Femur (tissue), 1 donor: ENCODE measurements at places on chromosomes 7 and 10.

DNA sequence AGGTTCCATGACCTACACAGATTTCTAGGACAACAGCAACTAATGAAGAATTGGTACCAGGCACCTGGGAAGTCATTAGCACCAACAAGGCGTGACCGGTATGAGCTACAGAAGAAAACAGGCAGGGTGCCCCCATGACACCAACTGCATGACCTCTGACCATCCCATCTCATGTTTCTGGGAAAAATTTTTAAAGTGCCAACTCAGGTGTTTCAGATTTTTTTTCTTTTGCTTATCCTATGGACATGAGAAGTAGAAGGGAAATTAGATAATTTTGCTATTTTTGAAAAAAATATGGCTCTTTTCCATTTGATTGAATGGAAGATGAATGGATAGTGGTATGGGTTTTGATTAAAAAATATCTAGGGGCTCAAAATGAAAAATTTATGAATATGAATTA, 154.8 kb downstream of the NRCAM start:
- DNase-seq: no peak

DNA sequence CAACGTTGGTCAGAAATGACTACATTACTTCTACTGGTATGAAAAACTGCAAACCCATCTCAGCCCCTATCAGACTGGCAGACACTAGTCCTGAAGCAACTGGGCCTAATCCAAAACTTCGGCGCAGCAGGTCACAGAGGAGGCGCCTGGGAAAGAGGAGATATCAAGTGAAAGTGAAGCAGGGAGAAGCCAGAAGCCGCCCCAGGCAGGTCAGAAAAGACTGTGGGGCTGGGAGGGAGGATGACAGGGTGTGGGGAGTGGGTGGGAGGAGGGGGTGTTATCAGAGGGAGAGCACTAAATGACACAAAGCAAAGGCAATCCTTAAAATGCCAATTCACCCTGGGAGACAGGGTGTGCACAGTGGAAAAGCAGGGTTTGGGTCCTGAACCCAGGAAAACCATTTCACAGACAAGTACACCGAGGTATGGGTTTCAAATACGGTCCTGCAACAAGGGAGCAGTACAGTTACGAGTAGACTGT, 731 bp downstream of the CHCHD3 start:
- DNase-seq: peak; percentile 27

DNA sequence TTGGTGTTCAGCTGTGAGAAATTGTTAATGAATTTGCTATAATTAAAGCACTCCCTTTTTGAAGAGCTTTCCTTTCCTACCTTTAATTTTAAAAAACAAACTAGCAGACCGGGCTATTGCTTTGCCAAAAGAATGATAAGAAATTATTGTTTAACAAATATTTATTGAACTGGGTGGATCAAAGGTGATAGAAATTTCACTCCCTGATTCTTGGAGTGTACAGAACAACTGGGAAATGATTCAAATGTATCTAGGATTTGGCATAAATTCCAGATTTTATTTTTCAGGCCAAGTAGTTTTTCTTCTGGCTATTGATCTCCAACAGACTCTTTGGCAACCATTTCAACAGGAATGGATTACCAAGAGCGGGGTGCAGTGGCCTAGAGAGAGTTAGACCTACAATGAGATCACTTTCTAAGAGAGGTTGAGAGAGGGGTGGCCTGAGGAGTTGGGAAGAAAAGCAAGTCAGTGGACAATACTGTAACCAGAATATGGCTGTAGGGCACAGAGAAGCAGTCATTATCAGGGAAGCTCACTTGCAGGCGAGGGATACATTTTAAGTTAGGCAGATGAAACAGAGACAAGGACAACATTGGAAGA, 71.9 kb downstream of the PLXDC2 start:
- DNase-seq: no peak

DNA sequence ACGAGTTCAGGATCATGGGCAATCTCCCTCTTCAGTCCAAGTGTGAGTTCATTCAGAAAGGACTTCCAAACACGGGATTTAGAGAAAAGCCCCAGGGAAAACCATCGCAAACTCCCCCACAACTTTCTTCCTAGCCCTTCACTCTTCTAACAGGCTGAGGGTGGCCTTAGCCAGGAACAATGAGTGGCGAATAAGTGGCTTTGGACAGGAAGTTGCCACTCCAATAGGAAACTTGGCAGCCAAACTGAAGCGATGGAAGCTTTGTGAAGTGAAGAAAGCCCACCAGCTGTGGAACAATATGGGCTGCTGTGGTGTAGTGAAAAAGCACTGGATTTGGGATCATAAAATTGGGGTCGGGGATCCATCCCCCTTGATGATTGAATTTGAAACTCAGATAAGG, 193.2 kb downstream of the TEX36 start:
- DNase-seq: no peak

GRCh38 chr7:36404639-36405408, 15.2 kb downstream of the ANLN start:
- DNase-seq: no peak
